ENCODE measurements at places on chromosomes 11 and 22. TPM values are rescaled to one million over a fixed set of nuclear protein-coding genes. Genes with fewer than 3 reads are reported as not detected.

DNA sequence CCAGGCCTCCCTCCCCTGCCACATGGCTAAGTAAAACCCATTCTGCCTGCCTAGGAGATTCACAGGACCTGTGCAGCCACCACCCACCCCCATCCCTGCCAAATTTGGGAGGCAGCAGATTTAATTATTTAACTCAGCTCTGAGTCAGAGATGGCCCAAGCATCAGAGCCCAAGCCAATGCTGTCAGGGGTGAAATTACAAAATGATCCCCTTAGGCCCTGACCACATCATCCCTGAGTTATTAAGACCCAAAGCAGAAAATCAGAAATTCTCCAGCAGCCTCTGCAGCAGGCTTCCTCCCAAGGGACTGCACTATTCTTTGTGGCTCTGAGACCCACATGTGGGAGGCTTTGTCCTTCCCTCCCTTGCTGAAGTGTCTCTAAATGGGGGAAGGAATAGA is 52.8 kb upstream of the RRAS2 start:
- DNase-seq: no peak

GRCh38 chr11:134727204-134727603 is 315.2 kb upstream of the B3GAT1 start:
- DNase-seq: no peak

GRCh38 chr11:73143126-73143838 is 1.2 kb upstream of the FCHSD2 start:
- DNase-seq: no peak

GRCh38 chr11:91100427-91100826 is 877.6 kb upstream of the CHORDC1 start:
- DNase-seq: no peak

DNA sequence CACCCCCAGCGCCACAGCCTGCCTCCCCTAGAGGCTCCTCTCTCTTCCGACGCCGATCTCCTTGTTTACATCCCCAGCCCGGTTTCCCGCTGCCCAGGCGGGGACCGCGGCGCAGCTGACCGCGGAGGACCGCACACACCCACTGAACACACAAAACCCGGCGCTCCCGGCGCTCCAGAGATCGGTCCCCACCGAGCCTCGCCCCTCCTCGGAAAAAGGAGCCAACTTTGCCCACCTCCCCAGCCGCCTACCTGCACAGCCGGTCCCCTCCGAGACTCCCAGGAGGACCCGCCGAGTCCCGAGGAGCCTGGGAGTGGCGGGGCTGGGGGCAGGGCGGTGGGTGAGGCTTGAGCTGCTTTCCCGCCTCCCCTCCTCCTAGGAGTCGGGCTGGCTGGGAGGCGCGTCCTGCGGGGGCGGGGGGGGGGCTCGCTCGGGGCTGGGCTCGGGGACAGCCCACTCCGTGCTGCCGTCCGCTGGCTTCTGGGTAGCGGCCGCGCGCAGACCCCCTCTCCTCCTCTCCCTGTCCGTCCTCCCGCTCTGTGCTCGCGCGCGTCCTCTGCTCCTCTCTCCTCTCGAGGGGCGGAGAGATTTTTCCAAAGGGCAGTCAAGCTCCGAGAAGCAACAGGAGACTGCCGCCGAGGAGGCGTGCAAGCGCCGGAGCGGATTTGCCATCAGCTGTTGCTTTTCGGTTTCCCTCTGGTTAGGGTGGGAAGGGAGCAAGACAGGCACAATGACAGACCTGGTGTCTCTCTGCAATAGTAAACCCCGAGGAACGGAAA is at the start of gene FXYD6:
TSS of gene FXYD6 (minus strand) at position 318 of the 779 bp plus-strand sequence. CDS start 33,882 bp downstream, outside the sequence.
- DNase-seq: no peak

DNA sequence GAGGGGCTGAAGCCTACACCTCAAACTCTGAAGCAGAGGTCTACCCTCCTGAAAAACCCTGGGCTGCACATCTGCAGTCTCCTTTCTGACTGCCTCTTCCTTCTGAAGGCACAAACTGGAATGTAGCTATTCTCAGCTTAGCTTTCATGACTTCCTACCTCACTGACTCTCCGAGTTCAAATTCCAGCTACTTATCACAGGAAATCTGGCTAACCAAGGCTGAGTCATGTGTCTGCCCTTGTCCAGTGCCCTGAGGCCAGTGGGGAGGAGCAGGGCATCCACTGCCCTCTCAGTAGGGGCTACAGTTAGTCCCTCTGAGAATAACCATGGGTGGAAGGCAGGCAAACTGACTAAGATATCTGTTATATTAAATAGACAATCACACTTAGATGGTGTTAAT is 29.2 kb downstream of the PDGFD start:
- no peak for DNase-seq

GRCh38 chr11:67024410-67024809 is 1.5 kb downstream of the SYT12 start:
- DNase-seq: peak; percentile 32

GRCh38 chr11:67054836-67055523 is 1.7 kb upstream of the RHOD start:
- DNase-seq: no peak

- no peak for DNase-seq
Measured at GRCh38 chr11:35412285-35412684, 7.1 kb downstream of the SLC1A2 start.

DNA sequence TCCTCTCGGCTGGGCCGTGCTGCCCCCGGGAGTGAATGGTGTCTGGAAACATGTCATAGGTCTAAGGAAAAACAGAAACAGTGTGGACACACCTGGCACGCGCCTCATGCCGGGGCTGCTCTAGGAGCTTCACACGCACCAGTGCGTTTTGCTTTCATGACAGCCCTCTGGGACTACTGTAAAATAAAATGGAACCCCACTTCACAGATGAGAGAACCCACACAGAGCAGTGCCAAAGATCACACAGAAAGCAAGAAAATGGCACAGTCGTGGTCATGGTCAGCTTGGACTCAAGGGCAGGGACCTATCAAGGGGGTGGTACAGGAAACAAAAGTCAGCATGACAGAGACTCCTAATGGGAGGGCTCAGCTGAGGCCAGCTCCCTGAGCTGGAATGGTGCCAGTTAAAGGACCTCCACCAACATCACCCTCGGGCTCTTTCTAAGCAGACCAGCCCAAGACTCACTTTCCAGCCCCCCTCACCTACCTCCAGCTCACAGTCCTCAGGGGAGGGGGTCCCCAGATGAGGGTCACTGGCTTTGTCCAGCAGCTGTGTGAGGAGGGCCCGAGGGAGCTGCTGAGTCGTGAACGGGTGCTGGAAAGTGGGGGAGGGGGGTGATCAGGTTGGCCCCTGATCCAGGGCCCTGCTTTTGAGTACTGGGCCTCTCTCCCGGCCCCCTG is 3.3 kb downstream of the MAP4K2 start:
- peak; percentile 56 for DNase-seq

DNA sequence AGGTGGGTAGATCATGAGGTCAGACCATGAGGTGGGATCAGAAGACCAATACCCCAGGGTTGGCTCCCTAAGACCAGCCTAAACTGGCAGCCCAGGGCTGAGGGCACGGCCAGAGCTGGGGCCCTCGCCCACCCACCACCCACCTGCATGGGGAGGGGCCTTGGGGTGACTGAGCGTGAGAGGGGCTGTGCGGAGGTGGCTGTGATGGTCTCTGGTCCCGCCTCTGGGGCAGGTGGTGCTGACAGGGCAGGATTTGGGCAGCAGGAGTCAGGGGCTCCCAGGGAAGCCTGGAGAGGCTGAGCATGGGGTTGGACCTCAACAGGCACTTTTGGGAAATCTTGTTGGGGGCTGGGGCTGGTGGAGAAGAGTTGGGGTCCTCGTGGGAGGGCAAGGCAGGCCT is 39.8 kb upstream of the MUC5AC start:
- no peak for DNase-seq

GRCh38 chr11:121754598-121754997 is 301.8 kb upstream of the SORL1-AS1 start:
- DNase-seq: no peak

- DNase-seq: no peak
Measured at GRCh38 chr11:19664886-19665548, 47.6 kb upstream of the NAV2 start.

DNA sequence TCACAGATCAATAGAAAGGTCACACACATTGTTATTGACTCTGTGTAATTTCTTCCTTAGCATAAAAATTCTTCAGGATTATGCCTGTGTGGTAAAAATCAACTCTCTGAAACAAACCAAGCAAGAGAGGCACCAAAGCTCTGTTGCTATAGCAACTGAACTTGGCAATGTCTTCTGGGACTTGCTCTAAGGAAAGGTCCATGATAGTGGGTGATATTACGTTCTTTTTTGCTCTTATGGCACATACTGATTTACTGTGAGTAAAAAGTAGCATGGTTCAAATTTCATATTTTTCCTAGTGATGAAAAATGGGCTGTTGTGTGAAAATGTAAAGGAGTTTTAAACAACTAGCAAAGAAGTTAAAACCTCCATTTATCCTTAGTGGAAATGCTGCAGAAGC is 66.4 kb downstream of the SVIP start:
- DNase-seq: no peak

DNA sequence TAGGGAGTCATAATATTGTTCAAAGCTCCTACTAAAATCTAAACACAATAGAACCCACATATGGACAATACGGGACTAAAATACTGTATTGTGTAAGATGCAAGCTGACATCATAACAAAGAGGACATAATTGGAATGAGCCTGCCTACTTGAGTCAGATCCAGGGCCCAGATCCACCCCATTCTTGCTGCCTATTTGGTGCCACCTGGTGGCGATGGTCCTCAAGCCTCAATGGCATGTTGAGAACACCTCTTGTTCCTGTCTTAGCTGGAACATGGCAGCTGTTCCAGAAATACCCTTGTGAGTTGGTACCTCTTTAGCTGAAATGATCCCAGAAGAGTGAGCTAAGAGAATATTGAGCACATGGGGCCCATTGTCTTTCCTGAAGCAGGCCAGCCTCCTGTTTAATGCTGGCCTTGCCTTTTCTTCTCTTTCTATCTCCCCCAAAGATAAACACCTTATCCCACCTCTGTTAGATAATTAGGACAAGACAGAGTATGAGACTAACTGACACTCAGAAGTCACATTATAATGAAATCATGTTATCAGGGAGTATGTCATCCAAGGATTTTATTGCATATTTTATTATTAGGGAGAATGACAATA is 680.9 kb upstream of the ANO5 start:
- DNase-seq: peak; percentile 0

GRCh38 chr11:124041254-124041653 is at the start of gene OR10G7:
Gene OR10G7, minus strand, starts transcription at chr11:124041325. Its CDS starts 2,324 bp downstream, at chr11:124039001.
- DNase-seq: no peak

The FJX1 gene
- polyA plus RNA-seq: not detected

The CSF2RB gene
- polyA plus RNA-seq: 6.6 TPM

The TRPC6 gene
- not detected for polyA plus RNA-seq

The OR10S1 gene
- polyA plus RNA-seq: not detected

Measured in naive B cell (primary cell).